ENCODE measurements at places on chromosomes 1 and 21.
A peak's percentile ranks its signal among the peaks of the same experiment; 100 is the strongest.

GRCh38 chr1:205262731-205263171, 35.0 kb downstream of the TMCC2 start:
- peak; percentile 58 for DNase-seq

DNA sequence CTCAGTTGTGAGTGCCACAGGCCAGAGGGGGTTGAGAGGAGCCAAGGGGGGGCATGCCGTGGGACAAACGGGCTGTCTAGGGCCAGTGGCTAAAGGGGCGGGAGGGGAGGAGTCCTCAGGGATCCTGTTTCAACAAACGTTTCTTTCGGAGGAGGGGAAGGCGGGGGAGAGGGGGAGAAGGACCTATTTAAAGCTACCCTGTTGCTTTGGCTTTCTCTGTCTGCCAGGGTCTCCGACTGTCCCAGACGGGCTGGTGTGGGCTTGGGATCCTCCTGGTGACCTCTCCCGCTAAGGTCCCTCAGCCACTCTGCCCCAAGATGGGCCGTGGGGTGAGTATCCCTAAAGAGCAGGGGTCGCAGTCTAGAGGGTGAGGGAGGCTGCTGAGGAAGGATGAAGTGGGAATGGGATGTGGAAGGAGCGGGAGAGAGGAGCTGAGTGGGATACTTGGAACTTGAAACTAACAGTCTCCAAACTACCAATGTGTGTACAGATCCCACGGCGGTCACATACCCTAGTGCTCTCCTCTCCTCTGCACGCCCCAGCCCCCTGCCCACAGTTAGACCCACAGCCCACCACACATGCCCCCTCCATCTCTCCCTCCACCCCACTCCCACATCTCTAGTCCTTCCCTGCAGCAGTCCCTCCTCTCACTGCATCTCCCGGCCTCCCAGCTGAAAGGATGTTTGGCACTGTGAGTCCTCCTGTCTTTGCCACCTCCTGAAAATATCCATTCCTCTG, at the start of gene ATP1A2:
Gene ATP1A2, plus strand, starts transcription at position 215 of the 738 bp plus-strand sequence. Its CDS starts 103 bp downstream, at position 318.
- no peak for DNase-seq

- DNase-seq, result peak; percentile 73
Observed at GRCh38 chr1:7389201-7389905, 381.7 kb upstream of the VAMP3 start.

GRCh38 chr1:235876402-235876841, 9.7 kb upstream of the LYST start:
- no peak for DNase-seq

- no peak for DNase-seq
Observed at GRCh38 chr21:45637883-45638282, 5.6 kb upstream of the PCBP3 start.

- DNase-seq, result peak; percentile 65
Observed at GRCh38 chr1:12113433-12114339, 50.6 kb downstream of the TNFRSF8 start.

- peak; percentile 50 for DNase-seq
Observed at GRCh38 chr21:33866826-33867225, 48.8 kb downstream of the ATP5PO start.

DNA sequence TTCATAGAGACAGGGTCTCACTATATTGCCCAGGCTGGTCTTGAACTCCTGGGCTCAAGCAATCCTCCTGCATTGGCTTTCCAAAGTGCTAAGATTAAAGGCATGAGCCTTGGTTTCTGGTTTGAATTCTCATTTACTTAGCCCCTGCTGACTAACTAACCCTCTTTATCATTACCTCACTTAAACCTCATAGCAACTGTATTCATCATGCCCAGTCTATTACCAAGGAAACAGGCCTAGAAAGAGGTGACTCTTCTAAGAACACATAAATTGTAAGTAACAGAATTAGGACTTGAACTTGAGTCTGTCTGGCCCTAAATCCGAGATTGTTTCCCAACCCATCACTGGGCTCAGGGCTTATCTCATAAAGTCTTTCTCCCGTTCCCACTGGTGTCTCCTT, 44.2 kb downstream of the TMEM53 start:
- peak; percentile 45 for DNase-seq

DNA sequence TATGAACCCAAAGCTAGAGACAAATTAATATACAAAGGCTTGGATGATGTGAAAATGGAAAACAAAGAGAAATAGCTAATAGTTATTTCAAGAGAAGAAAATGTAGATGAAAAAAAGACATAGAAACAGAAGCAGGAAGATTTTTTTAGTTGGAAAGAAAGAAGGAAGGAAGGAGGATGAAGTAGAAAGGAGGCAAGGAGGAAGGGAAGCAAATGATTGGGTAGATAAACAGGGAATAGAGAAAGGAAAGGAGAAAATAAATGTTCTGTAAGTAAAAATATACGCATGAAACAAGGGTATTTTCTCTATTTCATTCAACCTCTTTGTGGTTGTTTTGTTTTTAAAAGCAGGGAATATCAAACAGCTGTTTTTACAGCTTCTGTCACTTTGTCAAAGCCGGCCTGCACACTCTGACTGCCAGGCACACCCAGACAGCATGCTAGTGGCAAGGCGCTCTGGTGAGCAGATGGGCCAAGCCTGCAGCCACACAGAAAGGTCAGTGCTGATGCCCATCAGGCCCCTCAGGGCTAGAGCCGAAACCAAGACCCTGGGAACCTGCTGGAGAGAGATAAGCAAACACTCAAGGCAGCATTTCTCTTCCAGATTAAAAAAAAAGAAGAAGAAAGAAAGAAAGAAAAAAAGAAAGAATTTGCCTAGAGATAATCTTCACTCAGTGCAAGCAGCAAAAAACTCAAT, 72.9 kb upstream of the CTTNBP2NL start:
- no peak for DNase-seq

DNA sequence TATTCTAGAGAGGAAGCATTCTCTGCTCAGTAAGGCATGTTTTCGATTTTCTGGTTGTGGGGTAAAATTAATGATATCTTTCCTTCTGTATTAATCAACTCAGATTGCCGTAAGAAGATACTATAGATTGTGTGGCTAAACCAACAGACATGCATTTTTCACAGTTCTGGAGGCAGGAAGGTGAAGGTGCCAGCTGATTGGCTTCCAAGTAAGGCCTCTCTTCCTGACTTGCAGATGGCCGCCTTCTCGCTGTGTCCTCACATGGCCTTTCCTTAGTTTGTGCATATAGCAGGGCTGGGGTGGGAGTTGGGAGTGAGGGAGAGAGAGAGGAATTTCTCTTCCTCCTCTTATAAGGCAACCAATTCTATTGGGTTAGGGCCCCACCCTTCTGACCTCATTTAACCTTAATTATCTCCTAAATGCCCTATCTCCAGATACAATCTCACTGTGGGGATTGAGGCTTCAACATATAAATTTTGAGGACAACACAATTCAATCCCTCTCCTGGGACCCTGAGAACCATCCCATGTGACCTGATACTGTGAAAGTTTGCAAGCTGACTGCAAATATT, 52.3 kb upstream of the MRPS6 start:
- DNase-seq, result no peak

GRCh38 chr1:162236618-162237017, 140.0 kb downstream of the SPATA46 start:
- no peak for DNase-seq

- DNase-seq, result no peak
Observed at GRCh38 chr1:118210723-118211110, 25.7 kb upstream of the SPAG17 start.

All from fibroblast of upper back skin (primary cell).